ENCODE measurements at places on chromosomes 13 and 19. TPM values are rescaled to one million over a fixed set of nuclear protein-coding genes. Genes with fewer than 3 reads are reported as not detected.

Gene FCAR
- total RNA-seq: not detected

Gene PNMA8B
- 14.4 TPM for total RNA-seq

Gene CLDND2
- total RNA-seq: not detected

Gene GAPDHS
- total RNA-seq: not detected

Gene GRIK5
- 36.9 TPM for total RNA-seq

Gene SRRM5
- total RNA-seq: not detected

Gene NXNL1
- not detected for total RNA-seq

Gene CCDC169
- 4.7 TPM for total RNA-seq

Gene WTIP
- 16.6 TPM for total RNA-seq

Gene C19orf25
- 24.1 TPM for total RNA-seq

Measured in parietal lobe (tissue), 2 donors.